ENCODE measurements at places on chromosomes 7 and 10.

GRCh38 chr10:50514995-50515394 lies 108.8 kb downstream of the SGMS1 start:
- no peak for DNase-seq

GRCh38 chr7:33485747-33486493 lies 356.6 kb downstream of the BBS9 start:
- no peak for DNase-seq

- DNase-seq = no peak
Measured at GRCh38 chr7:80057488-80057887, 77.1 kb upstream of the GNAI1 start.

DNA sequence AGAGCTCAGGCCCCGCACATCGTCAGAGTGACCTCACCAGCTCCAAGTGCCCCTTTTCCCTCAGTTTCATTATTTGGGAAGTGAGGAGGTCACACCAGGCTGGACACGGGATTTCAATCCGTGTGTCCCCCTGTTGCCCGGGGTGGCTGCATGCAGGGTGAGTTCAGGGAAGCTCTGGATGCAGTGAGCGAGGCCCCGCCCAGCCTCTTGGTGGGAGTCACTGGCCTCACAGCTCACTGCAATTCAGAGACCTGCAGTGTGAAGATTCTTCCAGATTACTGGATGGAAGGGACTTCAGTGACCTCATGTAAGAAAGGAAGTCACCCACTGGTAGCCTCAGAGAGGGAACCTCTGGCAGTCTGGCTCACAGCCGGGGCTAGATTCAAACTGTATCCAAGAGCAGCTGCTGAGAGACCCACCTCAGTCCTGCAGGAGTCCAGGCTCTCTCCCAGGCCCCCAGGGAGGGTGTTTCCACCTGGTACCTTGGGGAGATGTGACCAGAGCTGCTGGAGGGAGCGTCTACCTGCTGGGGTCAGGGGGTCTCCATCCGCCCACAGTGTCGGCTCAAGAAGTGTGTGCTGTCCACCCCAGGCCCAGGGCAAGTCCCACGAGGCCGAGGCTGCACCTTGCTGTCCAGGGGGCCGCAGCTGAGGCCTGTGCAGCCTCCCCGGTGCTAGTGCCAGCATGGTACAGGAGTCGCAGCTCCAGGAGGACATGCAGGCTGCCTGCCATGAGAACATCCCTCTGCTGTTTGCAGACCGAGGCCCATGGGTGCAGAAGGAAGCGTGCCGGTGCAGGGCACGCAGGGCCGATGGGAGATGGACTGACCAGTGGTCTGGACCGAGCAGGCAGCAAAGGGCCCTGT lies 54.4 kb downstream of the MGMT start:
- DNase-seq = no peak

DNA sequence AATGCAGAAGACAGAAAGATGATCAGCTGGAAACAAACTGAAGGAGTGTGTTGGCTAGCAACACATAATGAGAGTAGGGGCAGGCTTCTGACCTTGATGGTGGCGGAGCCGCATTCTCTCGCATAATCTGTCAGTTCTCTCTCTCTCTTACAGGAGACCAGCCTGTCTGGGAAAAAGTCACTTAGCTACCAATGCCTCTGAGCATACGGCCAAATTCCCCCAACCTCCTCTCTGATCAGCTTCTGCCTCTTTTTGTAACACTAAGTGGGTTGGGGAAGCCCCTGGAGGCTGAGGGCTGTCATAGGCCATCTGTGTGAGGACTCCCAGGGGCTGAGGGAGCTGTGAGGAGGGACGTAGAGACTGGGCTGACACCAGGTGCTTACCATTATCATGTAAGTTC lies 104.6 kb downstream of the HIPK2 start:
- no peak for DNase-seq

GRCh38 chr10:17257466-17258321 lies 29.7 kb downstream of the VIM start:
- DNase-seq = peak; percentile 33

DNA sequence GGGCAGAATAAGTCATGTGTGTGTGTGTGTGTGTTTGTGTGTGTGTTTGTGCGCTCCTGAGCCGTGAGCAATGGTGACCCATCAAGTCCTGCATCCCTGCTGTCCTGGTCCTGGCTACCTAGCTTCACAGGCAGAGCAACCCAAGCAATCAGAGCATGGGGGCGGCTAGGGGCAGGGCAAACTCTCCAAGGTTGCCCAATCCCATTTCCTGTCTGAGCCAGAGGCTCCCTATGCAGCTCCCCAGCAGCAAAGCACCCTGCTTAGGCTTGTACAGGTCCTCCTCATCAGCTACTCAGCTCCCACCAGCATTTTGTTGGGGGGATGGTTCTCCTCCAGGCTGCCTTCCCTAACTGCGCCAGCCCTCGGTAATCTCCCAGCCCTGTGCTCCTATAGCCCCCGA lies 31.1 kb upstream of the CRHR2 start:
- DNase-seq = no peak

DNA sequence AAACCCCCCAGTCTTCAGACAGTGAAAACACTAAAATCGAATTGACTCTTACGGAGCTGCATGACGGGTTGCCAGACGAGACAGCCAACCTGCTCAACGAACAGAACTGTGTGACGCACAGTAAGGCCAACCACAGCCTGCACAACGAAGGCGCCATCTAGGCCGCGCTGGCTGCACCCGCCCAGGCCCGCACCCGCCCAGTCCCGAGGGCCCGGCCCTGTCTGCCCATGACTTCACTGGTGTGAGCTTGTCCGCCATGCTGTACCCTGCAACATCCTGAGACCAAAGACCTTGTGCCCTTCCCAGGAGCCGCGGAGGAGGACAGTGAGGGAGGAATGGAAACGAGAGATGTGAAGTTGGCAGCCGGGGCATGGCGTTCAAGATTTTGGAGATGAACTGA lies 116.1 kb downstream of the NT5C2 start:
- DNase-seq = no peak

GRCh38 chr7:51539840-51540239 lies 223.2 kb upstream of the COBL start:
- DNase-seq = no peak

DNA sequence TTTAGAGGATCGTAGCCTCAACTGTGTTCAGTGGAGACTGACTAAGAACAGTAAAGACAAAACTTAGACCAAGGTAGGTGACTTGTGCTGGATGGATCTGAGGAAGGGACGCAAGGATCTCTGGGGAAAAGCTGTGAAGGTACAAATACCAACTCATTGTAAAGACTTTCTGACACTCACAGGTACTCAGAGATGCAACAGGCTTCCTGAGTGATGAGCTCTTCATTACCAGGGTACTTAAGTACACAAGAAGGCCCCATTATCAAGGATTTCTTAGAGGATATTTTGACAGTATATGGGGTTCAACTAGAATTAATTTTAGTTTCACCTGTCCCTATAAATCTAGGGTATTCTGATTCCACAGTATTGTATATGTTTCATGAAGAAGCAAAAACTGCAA lies 440.7 kb downstream of the PLXDC2 start:
- DNase-seq = no peak

- DNase-seq = peak; percentile 22
Measured at GRCh38 chr7:142405122-142405765, 147.4 kb upstream of the PRSS58 start.

DNA sequence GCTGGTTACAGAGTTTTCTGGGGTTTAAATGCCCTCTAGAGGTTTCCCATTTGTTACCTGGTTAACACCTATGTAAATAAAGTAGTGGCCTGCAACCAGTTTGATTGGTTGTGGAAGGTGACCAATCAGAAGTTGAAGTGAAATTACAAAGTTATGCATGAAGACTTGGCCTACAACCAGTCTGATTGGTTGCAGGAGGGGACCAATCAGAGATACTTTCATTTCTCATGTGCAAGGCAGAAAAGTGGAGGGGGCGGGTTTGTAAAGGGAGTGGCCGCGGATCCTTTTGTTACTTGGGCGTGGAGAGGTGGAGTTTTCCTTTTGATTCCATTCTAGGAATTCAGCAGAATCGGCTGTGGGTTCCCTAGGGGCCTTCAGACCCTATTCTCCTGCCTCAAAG lies 80.8 kb downstream of the SEC23IP start:
- DNase-seq = no peak

GRCh38 chr10:60258429-60258797 lies 131.3 kb downstream of the ANK3 start:
- DNase-seq = no peak

- no peak for DNase-seq
Measured at GRCh38 chr10:11232222-11232961, 214.7 kb downstream of the CELF2 start.

- DNase-seq = no peak
Measured at GRCh38 chr10:93726024-93726423, 23.6 kb upstream of the FRA10AC1 start.

All from MG63 (cell line).